ENCODE measurements at places on chromosomes 5 and 9. TPM values are rescaled to one million over a fixed set of nuclear protein-coding genes. Genes with fewer than 3 reads are reported as not detected.
A peak's percentile ranks its signal among the peaks of the same experiment; 100 is the strongest.

DNA sequence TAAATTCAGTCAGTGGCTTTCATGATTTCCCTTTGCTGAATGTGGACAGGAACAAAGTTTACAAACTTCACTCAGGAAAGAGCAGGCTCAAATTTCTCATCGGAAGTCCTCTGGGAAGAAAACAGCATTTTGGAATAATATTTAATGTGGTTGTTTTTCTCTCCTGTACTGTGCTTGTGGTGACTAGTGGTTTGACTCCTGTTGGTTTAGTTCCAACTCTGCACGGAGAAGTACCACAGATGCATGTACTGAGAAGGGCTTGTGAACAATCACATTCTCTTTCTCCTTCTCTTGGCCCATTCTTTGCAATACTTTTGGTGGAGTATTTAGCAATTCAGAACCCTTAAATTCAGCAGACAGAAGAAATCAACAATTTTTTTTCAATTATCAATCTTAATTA is 13.3 kb downstream of the MPDZ start:
- DNase-seq: no peak

The MAMDC4 gene
- total RNA-seq: 317 TPM

The PAM gene
- total RNA-seq: 121 TPM

GRCh38 chr5:144812763-144813162 is 642.1 kb downstream of the KCTD16 start:
- DNase-seq: peak; percentile 51

DNA sequence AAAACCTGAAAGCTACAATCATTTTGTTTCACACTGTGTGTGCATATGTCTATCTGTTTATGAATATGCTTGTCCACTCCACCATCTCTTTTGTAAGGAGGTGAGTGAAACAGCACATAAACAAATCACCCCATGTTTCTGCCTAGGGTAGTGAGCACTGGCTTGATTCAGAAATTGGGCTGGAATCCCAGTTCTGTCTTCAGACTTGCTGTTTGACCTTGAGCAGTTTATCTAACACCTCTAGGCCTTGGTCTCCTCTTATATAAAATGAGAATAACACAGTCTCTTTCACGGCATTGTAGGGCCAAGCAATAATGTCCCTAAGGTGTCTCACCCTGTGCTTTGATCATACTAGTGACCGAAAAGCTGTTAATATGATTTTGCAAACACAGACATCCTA is 61.2 kb downstream of the ZNF366 start:
- no peak for DNase-seq

DNA sequence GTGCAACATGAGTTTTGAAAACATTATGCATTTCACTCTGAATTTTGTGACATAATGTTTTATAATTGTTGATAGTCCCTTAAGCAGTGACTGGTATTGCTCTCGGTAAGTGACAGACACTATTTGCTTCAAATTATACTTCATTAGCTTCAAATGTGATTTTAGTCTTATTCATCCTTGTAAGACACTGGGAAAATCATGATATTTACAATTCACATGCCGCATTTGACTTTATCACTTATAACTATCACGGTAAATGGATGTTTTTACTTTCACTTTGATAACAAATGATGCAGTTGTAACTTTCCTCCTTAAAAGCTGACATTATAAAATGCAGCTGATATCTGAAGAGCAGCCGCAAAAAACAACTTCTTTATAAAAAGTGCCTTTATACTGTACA is 44.1 kb upstream of the ITGA2 start:
- no peak for DNase-seq

The DCANP1 gene
- total RNA-seq: not detected

DNA sequence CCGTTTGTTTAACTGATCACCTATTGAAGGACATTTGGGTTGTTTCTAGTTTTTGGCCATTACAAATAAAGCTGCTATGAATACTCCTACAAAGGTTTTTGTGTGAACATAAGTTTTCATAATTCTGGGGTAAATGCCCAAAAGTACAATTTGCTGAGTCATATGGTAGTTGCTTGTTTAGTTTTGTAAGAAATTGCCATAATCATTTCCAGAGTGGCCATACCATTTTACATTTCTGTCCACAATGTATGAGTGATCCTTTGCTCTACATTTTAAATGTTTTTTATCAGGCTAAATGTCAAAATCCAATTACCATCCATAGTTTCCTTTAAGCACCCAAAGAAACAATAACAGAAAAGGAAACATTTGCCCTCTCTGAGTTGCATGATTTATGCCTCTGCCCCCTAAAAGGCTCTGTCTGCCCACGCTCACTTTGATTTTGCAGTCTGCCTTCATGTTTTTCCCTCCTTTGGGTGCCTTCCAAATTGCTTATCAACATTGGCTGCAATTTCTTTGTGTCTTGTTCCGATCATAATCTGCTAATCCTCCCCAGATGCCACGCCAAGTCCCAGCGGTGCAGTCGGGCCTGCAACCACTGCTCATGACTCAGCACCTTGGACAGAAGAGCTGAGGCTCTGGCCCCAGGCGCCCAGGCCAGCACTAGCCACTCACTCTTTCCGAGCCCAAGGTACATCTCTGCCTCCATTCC is 339.2 kb downstream of the PIK3R1 start:
- DNase-seq: peak; percentile 57

GRCh38 chr5:60208716-60209115 is 315.2 kb upstream of the PDE4D start:
- no peak for DNase-seq

GRCh38 chr5:7331131-7331530 is 64.8 kb upstream of the ADCY2 start:
- DNase-seq: no peak

DNA sequence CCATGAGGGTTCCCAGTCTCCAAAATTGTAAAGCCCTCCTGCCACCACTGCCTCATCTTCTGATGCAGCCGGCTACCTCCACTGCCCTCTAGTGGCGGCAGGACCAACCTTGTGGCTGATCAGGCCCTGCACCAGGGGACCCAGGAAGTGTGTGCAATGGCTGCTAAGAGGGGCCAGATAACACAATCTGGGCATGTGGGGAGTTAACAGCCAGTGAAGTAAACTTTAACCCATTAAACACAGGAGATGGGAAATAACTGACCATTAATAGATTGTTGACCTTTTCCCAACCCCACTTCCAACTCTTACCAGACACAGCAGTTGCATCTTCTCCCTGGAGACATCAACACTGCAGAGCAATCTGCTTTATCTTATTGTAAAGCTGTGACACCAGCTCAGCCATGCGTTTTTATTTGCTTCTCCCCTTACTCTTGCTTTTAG is 63.3 kb downstream of the FREM1 start:
- DNase-seq: peak; percentile 70

DNA sequence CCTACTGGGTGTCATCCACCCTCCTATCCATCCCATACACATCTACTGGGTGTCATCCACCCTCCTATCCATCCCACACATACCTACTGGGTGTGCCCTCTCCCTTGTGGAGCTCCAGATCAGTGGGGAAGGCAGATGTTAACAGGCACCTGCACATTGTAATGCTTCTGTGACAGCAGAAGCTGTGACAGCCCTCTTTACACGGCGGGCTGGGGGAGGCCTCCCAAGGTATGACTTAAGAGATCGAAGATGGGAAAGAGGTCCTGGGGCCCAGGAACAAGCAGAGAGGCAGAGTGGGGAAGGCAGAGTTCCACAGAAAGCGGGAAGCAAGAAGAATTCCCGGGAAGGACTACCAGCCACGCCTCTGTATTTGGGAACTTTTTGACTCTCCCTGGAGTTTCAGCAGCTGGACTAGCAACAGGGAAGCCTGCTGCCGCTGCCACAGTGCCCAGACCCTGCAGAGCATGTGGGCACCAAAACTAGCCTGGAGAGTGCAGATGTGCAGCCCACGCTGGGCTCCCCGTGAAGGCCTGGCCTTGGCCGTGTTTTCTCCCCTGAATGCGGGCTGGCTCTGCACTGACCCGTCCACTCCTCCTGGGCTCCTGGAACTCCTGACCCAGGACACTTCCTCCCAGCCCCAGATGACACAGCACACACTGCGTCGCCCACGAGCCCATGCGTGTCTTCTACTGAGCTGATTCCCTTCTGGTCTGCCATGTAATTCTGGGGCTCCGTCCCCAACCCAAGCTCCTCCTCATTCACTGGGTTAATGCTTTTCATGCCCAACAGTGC is 9.3 kb downstream of the TOR1A start:
- DNase-seq: no peak

GRCh38 chr5:51651889-51652288 is 268.6 kb downstream of the ISL1 start:
- no peak for DNase-seq

DNA sequence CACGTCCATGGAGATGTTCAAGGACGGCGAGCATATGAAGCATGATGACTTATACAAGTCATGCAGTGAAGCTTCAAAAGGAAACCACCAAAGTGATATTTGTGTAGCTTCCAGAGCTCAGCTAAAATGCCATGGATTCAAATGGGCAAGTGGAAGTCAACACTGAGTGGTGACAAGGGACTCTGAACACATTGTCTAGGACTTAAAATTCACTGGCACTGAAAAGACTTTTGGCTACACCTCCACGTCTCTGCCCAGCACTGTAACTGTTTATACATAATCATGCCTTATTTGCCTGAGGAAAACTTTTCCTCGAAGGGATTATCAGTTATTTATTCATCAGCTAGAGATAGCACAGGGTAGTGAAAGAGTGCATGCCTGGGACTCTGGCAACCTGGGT is 15.2 kb downstream of the CTXN3 start:
- DNase-seq: no peak

The ATP10B gene
- total RNA-seq: 115 TPM

DNA sequence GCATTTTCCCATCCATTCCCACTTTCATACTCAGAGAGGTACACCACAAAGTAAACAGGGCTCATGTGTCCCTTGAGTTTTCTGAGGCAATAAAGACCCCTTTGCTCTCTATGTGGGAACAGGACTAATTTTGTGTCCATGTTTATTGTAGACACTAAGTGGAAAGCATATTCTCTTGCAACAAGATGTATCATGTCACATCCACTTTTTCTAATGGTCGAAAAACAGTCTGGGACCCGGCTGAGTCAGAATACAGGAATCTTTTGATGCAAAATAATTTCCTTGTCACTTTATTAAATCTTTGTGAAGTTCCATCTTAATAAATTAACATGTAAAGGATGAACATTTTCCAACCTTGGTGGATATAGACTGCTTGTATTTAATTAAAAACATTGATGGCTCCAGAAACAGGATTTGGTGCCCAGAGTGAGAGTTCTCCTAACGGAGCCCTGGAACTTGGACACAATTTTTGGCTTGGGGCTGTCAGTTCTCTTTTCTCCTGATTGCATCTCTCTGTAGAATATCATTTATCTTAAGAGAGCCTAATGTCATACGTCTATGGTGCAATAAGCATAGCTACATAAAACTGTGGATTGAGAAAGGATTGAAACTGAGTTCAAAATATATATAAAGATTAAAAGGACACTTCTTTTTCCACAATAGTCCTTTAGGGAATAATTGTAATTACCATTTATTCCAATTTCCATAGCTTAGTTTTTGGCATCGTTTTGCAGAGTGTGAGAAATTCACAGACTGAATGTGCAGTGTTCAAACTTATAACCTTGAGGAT is 1116.7 kb upstream of the SEMA6A start:
- peak; percentile 20 for DNase-seq

- DNase-seq: no peak
These were observed 72.5 kb downstream of the ACTL7B start for GRCh38 chr9:108783326-108783725.

- DNase-seq: no peak
These were observed 55.4 kb upstream of the CTNNA1 start for GRCh38 chr5:138697720-138698360.

The ECSCR gene
- total RNA-seq: not detected

The MATR3 gene
- total RNA-seq: 177 TPM

The C9orf153 gene
- total RNA-seq: not detected

DNA sequence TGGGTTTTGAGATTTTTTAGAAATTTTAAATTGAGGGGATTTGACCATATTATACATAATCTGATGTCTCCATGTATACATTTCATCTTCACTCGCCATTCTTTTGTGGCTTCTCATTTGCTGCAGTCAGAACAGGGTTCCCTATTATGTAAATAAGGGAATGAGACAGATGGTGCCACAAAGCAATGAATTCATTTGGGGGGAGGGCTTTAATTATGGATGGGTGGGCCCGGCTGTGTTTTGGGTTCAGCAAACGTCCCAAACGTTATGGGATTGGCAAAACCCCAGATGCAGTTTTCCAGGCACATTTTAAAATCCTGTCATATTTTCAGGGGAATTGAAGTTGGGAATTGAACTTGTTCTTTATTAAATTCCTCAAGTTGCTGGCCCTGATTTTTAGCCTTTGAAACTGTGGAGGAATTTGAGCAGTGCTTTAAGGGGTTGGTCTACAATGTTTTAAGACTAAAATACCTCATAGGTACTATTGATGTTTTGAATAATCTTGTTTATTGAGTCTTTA is 558.5 kb upstream of the ZNF462 start:
- no peak for DNase-seq

- DNase-seq: no peak
These were observed 95.6 kb downstream of the ESM1 start for GRCh38 chr5:54889826-54890225.

- no peak for DNase-seq
These were observed 631.5 kb downstream of the MTRR start for GRCh38 chr5:8500426-8500825.

DNA sequence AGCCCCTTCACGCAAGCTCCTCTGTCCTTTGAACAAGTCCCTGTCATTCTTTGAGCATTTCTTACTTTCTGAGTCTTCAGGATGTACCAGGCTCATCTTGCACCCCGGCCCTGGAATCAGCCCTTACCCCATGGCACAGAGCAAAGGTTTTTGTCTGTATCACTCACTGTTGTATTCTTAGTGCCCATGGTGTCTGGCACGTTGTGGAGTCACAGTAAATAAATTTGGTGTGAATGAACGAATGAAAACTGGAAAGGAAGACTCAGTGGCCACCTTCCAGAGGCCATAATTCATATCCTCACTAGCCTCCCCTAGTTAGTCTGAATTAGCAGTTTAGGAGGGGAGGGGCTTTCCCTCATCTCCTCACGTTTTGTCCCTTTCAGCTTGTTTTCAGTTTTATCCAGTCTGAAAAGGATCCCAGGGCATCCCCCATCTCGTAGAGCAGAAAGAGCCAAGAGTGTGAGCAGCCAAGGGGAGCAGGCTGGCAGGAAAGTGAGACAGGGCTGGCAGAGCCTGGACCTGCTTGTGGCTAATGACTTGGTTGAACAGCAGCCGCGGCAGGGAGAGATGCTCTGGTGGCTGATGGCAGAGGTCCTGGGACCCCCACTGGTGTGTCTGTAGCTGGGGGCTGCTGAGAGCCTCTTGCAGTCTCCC is 42.7 kb downstream of the ZNF618 start:
- DNase-seq: no peak

DNA sequence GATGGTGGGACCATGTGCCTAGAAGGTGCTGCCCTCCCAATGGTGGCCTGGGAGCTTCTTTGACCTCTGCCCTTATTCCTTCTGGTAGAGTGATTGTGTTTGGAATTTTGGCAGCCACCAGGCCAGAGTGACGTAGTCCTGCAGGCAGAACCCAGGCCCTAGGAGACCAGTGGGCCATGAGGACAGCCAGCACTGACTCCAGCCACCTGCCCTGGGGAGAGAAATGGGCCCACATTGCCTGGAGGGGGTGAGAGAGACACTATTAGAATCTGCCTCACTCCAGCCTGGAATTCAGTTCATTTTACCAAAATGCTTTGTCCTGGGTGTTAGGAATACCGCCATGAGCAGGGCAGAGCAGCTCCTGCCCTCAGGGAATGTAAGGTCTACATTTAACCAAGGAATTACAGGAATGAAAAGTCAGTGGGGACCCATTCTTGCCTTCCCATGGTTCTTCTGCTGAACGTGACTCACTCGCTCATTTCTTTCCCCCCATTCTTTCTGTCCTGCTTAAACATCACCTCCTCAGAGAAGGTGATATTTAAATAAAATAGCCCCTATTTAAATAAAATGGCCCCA is 5.5 kb upstream of the COL27A1 start:
- no peak for DNase-seq

The CLIC3 gene
- total RNA-seq: not detected

GRCh38 chr5:110025160-110025559 is 335.4 kb downstream of the MAN2A1 start:
- no peak for DNase-seq

Measured in stomach (tissue), 19 donors.